ENCODE measurements at places on chromosomes 7 and 10.

DNA sequence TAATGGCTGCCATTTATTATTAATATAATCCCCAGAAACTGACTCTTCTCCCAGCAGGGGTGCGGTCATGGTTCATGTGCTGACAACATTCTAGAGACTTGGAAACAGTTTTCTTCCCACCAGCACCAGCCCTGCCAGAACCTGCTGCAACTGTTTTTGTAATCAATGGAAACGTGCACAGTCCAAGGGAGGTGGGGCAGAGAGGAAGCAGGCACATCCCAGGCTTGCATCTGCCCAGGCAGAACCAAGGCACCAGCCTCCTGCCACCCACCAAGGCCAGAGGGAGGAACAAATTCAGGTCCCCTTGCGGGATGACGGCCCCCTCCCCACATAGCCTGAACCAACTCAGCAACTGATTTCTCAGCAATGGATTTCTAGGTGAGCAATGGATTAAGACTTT, 119.0 kb downstream of the OAT start:
- DNase-seq, result no peak

DNA sequence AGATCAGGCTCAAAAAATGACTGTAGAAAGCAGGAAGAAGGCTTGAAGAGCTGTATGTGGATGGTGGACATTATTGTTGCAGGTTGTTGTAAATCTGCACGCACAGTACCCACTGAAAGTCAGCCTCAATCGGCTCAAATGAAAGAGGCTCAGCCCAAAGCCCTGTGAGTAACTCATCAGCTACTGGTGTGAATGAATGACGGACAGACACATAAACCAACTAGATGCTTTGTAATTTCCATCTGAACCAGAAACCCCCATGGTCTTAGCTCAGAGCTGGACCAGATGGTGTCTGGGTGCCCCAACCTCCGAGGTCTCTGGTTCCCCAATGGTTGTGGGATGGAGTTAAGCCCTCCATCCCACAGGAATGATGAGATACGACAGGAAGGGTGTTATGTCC, 7.4 kb downstream of the CALN1 start:
- no peak for DNase-seq

GRCh38 chr10:99660662-99661376, 1.5 kb downstream of the ENTPD7 start:
- no peak for DNase-seq

GRCh38 chr10:113663908-113664307, at the start of gene NRAP:
Gene NRAP (minus strand): TSS chr10:113664041. CDS start chr10:113663882, 159 bp downstream.
- DNase-seq, result no peak

GRCh38 chr7:37318541-37318940, 130.1 kb downstream of the ELMO1 start:
- no peak for DNase-seq

DNA sequence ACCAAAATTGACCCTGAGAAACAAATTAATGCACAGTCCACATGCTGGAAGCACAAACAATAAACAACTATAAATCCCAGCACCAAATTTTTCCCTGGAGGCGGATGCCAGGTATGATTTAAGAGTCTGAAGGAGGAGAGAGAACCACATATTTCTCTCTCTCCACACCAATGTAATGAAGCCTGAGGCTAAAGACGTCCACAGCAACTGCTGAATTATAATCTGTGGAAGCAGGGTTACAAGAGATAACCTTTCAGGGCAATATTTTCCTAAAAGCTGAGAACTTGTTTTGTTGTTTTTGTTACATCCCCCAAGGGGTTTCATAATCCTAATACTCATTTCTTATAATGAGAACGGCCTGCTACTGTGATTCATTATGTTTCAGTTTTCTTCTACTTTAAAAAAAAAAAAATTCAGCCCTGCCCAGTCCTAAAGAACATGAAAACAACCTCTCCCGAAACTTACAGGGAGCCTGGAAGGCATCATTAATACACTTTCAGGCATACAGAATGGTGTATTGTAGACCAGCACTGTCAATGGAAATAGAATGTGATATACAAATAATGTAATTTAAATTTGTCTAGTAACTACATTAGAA, 48.5 kb upstream of the ABLIM1 start:
- DNase-seq, result no peak

DNA sequence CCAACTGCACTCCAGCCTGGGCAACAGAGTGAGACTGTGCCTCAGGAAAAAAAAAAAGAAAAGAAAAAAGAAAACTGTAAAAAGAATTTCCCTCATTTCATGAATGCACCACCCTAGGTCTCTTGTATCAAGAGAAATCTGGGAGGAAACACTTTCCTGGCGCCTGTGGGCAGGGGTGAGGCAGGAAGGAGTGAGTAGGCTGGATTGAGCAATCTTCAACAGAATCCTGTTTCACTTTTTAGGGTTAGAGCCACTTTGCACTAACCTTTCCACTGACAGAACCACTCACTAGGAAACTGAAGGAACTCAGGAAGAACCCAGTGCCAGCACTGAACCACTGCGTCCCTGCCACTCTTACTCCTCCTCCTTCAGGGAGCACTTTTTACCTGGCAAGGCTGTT, 282.1 kb downstream of the CCDC3 start:
- DNase-seq, result no peak
